Dermis blood vessel endothelial cell (primary cell): ENCODE measurements at places on chromosomes 6 and 20. TPM values are rescaled to one million over a fixed set of nuclear protein-coding genes. Genes with fewer than 3 reads are reported as not detected.

Gene SLC22A2
- total RNA-seq = not detected in 2 replicates

Gene LY6G5B
- 1.8 and 3.2 TPM in 2 replicates for total RNA-seq

Gene KIF25
- not detected in 2 replicates for total RNA-seq

Gene ADTRP
- 0.47 and 0.85 TPM in 2 replicates for total RNA-seq

Gene GTSF1L
- total RNA-seq = not detected in 2 replicates
